ENCODE measurements at places on chromosomes 12 and 14.
A peak's percentile ranks its signal among the peaks of the same experiment; 100 is the strongest.

DNA sequence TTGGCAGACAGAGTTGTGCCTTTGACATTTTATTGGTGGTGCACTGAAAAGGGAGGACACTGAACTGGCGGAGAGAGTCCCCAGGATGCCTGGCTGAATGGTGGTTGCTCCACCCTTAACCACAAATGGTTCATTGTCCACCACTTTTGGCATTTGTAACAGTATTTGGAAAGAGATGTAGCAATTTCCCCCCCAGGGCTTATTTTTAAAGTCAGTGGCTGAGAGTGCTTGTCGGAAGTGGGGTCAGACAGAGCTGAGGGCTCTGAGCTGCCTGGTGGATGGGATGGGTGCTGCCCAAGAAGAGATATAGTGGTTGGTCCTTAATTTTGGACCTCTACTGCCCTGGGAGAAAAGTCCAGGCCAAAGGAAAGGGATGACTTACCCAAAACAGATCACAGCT, 31.5 kb upstream of the FGF6 start:
- no peak for DNase-seq

DNA sequence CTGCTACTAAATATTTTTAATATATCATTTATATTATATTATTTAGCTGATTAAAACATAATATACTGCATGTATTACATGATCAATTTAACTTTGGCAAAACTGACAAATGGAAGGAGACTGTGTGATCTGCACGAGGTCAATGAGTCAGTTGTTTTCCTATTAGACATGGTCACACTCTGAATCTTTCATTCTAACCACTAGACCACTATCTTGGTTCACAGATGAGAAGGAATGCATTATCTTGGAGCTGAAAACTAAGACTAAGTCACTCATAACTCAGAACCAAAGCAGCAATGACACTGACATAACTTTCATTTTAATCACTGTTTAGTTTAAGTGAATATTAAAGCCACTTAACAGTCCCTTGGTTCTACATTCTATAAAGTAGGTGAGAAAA, 37.4 kb downstream of the GNPTAB start:
- DNase-seq, result peak; percentile 53

DNA sequence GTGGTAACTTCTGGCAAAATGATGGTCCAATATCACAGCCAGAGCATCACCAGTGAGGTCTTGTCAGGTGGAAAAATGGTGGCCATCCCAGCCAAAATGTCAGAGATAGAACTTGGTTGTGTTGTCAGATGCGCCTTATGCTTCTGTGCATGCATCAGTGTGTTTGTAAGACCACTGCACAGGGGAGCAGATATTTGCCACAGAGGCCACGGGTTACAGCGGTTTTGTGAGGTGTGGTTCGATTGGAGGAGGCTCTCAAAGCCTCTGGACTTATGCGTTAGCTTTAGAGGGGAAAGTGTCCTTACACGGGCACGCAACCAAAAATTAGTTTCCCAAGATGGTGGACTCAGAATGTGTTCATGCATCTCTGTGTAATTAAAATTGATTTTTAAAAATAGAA, 243.8 kb downstream of the ADGRD1 start:
- DNase-seq, result no peak

- no peak for DNase-seq
Observed at GRCh38 chr12:63843254-63843720, 1.2 kb upstream of the SRGAP1 start.

DNA sequence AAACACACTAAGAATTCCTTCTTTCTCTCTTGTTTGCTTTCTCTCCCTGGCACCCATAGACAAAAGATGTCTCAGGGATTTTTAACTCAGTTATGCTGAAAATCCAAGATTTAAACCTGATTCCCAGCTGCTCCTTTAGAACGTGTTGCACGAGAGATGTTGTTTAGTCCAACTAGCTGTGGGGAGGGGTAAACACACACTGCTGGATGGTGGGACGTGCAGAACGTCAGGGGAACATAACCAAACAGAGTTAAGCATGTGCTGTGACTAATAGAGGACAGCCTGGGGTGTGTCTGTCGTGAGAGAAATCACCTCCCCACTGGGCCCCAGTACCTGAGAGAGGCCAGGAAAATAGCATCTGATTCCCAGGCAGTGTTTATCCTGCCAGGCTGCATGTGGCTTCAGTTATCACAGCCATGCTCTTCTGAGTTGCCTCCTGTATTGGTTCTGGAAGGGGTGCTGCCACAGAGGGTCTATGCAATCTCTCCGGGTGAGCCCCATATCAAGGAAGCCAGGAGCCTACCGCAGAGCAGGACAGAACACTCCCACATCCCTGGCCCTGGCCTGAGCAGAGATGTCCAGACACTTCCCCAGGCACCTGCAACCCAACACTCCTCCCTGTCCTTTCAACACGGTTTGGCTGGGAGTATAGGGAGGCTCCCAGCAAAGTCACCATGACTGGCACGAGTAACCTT, 112.7 kb upstream of the EGLN3 start:
- DNase-seq, result no peak

- peak; percentile 76 for DNase-seq
Observed at GRCh38 chr12:127270193-127270592, 996.8 kb upstream of the TMEM132C start.

GRCh38 chr12:24797901-24798300, 151.0 kb downstream of the BCAT1 start:
- no peak for DNase-seq

- no peak for DNase-seq
Observed at GRCh38 chr14:101543814-101544213, 17.5 kb upstream of the DIO3 start.

- no peak for DNase-seq
Observed at GRCh38 chr14:98751110-98751509, 520.9 kb downstream of the BCL11B start.

DNA sequence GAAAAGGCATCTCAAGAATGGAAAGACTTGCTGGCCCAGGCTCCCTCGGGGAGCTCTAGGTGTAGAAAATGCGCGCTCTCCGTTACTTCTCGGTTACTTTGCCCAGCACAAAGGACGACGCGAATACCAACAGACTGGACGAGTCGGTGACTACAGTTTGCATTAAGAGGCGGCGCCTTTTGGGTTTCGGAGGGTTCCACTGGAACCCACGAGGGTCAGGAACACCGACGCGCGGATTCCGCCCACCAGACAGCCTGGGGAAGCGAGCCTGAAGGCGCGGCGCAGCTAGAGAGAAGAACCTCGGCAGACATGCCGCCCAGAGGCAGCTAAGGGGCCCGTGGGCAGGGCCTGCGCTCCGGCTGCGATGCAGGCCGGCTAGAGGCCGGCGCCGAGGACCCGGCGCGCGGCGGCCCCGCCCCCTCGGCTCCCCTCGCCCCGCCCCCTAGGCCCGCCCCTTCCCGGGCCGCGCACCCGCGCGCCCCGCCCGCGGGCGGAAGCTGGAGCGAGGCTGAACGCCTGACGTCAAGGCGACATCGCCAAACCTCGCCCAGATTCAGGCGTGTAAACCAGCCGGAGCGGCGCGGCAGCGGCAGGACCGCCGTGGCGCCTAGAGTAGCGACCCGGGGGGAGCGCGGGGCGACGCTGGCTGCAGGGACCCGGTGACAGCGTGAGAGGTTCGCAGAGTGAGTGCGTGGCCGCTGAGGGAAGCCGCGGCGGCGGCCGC, at the start of gene RAP1B:
TSS of gene RAP1B (plus strand) at position 530 of the 724 bp plus-strand sequence. CDS start 37,826 bp downstream, outside the sequence.
- DNase-seq, result peak; percentile 89

DNA sequence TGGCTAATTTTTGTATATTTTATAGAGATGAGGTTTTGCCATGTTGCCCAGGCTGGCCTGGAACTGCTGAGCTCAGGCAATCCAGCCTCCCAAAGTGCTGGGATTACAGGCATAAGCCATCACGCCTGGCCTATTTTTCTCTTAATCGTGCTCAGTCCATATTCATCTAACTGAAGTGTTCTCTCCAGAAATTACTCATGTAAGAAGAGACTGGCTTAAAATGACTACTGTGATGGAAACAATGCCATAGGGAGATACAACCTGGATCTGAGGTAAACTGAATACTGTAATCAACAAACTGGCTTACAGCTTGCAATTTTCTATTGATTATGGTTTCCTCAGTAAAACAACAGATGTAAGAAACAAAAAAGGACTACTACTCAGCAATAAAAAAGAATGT, 21.1 kb downstream of the NUMB start:
- no peak for DNase-seq

DNA sequence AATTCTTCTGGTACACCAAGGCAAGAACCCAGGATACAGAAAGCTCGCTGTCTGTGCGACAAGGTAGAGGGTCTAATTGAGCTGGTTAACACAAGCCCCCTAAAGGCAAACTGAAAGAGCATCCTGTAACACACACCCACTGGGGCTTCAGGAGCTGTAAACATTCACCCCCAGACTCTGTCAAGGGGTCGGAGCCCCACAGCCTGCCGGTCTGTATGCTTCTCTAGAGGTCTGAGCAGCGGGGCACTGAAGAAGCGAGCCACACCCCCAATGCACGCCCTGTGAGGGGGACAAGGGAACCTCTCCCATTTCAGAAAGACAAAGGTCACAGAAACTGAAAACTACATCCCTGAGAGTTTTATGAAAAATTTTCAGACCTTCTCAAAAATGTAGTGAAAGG, 1.3 kb upstream of the IPO8 start:
- DNase-seq, result no peak

DNA sequence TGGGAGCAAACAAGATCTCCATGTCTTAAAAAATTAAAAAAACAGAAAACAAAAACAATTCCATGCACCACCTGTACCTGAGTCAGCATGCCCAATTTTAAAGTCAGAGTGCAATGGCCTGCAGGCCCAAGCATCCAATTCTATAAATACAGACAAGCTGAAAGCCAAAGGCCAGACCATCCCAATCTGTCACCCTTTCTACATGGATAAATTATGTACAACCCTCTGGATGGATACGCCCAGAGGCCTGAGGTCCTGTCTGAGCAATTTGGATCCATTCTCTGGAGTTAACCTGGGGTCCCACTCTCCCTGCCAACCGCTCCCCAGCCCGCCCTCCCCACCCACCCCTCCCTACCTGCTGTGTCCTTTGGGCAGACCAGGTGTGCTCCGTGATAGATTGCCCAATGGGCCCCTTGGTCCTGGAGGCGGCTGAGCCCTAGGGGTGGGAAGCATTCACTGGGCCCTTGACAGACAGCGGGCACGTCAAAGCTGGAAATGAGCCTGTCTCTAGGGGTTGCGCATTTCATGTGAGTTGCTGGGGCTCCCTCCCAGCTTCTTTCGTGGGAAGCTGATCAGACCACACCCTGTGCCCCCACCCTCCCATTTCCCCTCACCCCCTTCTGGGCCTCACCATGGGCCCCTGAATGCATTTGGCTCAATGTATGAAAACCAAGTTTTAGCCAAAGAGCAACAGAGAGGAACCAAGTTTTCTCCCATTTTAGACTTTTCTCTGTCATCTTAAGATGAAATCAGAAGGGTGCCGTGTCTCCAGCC, 171.3 kb downstream of the BCL11B start:
- DNase-seq, result no peak

DNA sequence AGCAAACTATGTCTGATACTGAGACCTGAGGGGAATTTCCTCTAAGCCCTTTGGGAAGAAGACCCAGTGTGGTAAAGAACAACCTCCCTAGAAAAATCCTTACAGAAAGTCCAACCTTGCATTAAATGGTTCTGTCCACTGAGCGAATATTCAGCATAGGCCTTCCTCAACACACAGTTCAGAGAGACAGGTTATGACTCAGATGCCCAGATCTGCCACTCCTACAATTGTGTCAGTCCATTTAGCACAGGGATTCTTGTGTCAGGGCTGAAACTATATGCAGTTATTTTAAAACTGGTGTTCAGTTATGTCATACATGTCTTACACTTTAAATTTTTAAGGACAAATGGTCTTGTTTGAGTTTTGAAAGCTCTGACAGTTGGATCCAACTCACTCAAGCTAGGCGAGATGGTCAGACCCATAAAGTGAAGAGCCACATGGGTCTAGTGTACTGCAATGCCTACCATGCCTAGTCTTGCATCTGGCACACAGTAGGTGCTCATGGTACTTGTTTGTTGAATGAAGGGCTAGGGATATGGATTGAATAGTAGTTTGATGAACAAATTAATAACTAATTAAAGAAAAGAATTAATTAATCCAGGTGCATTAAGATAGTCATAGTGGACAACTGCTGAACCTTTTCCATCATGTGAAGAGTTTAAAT, 207.5 kb upstream of the PWP1 start:
- no peak for DNase-seq

- DNase-seq, result no peak
Observed at GRCh38 chr12:16685107-16685506, 79.1 kb upstream of the LMO3 start.

- peak; percentile 38 for DNase-seq
Observed at GRCh38 chr12:38771871-38772270, 133.5 kb downstream of the CPNE8 start.

DNA sequence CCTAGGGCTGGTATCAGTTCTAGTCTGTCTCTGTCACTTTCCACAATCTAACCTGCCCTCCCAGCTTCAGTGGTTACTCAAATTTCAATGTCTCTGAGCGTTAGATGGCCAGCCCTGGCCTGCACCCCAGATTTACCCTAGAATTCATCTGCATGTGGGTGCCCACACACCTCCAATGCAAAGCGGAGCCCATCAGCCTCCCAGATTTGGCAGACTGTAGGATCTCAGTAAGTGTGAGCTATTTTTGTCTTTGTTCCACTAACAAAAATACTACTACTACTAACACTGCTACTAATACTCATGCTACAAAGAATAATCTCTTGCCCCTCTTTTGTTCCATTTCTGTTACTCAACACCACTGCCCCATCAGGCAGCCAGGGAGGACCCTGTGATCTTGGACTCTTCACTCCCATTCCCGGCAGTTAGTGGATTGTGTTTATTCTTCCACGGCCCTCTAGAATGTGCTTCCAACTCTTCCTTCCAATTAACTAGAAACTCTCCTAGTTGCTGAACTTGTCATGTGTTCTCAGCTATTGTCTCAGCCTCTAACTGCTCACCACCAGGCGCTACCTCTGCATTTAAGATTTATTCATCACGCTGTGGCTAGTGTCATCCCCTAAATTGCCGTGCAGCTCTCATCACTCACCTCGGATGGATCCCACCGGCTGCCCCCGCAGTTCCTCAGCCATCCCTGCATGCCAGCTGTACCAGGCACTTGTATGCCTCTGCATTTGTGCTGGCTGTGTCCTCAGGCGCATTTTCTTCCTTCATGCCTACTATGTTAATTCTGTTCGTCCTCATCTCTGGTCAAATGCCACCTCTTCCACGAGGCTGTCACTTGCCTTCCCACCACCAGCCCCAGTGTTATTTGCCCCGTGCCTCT, 150.6 kb upstream of the HIF1A start:
- DNase-seq, result no peak

DNA sequence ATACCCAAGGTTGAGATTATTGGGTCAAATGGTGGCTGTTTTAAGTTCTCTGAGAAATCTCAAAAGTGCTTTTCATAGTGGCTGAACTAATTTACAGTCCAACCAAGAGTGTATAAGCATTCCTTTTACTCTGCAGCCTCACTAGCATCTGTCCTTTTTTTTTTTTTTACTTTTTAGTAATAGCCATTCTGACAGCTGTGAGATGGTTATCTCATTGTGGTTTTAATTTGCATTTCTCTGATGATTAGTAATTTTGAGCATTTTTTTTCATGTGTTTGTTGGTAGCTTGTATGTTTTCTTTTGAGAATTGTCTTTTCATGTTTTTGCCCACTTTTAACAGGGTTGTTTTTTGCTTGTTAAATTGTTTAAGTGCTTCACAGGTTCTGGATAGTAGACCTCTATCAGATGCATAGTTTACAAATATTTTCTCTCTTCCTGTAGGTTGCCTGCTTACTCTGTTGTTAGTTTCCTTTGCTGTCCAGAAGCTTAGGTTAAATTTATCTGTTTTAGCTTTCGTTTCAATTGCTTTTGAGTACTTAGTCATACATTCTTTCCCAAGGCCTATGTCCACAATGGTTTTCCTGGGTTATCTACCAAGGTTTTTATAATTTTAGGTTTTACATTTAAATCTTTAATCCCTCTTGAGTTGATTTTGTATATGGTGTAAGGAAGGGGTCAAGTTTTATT, 881.3 kb upstream of the SEL1L start:
- DNase-seq, result no peak

All from fibroblast of villous mesenchyme (primary cell).